Amygdala (tissue), 56 donors: ENCODE measurements at places on chromosomes 13 and 19.

GRCh38 chr13:31119966-31120700 lies 41.6 kb downstream of the HSPH1 start:
- DNase-seq, result no peak

DNA sequence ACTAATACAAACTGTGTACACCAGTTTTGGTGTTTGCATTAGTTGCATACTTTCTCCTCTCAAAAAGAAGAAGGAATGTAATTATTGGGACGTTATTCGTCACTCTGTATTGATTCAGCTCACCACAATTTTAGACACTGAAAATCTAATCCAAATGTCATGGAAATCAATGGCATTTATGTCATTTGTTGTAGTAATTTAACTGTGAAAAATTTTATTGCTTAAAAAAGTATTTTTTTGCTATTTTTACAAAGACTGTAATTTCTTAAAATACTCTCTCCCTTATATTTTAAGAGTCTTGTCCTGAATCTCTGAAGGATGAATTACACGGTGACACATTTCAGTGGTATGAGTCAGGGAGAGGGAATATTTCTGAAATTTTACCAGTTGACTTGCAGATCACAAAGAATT lies 2117.6 kb downstream of the PCDH9 start:
- DNase-seq, result no peak

DNA sequence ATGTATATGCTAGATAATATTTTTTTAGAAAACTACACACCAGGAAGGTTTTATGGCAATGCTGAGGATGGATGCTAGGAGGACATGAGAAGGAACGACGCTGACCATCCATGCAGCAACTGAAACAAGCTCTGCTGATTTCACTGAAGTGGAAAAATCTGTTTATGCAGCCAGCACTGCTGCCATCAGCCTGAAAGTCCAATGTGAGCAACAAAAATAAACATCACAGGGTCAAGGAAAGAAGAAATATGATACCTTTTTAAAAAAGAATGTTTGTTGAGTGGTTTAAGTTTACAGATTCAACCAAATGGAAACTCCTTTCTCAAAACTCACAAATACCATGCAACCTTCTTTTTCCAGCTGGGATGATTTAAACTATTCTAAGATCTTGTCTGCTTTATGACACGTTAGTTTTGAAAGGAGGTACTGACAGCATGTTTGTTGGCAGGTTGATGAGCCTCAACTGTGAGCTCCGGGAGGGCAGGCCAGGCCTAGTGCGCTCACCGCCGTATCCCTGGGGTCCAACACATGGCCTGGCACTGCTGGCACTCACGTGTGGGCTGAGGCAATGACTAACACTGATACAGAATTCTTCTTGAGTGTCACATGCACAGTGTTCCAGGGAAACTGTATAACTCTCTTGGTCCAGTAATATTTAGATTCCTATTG lies 46.8 kb downstream of the LATS2 start:
- DNase-seq, result no peak

- DNase-seq, result no peak
These were observed 330.8 kb downstream of the DLEU7 start for GRCh38 chr13:50512474-50513299.

DNA sequence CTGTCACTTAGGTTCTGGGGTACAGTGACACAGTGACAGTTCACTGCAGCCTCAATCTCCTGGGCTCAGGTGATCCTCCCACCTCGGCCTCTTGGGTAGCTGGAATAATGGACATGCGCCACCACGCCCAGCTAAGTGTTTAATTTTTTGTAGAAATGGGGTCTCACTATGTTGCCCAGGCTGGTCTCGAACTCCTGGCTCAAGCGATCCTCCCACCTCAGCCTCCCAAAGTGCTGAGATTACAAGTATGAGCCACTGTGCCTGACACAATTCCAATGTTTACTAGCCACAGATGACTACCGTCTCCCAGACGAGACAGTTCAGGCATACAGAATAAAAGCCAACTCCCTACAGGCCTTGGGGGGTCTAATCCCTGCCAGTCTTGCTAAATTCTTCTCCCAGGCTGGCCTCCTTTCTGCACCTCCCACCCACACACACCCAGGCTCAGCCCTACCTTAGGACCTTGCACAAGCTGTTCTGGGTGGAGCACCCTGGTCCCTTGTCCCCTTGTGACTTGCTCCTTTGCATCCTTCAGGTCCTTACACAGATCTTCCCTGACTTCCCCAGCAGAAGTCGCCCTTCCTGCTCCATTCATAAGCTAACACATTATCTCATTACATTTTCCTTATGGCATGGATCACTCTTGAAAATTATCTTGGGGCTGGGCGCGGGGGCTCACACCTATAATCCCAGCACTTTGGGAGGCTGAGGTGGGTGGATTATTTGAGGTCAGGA lies 106.4 kb downstream of the INSR start:
- no peak for DNase-seq

- DNase-seq, result no peak
These were observed 143.9 kb upstream of the TSC22D1 start for GRCh38 chr13:44719857-44720671.

- DNase-seq, result no peak
These were observed 57.5 kb downstream of the ZAR1L start for GRCh38 chr13:32257649-32258048.

DNA sequence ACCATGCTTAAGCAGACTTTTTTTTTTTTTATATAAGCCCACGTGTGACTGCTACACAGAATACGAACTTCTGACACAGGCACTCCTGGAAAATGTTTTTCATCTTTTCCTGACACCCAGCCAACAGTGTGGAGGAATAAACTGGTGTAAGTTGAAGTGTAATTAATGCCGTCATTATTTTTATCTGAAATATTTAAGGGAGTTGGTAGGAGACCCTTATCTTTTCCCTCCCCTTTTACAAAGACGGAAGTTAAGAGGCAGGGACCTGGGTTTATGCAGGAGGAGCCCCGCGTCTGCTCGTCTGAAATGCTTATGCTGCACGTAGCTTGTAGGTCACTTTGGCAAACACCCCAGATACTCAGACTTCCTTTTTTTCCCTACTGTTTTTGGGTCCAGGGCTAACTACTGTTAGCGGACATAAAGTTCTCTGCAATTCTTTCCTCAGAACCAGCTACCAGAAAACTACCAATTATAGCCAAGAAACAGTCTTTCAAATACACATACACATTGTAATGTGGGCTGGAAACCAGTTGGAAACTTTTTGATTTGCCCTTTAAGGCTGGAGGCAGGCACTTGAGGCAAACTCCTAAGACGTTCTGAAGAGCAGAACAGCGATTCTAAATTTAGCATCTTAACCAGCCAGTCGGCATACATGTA lies 50.8 kb downstream of the EFNB2 start:
- no peak for DNase-seq

- no peak for DNase-seq
These were observed 3.9 kb downstream of the PRRG2 start for GRCh38 chr19:49585023-49585422.

DNA sequence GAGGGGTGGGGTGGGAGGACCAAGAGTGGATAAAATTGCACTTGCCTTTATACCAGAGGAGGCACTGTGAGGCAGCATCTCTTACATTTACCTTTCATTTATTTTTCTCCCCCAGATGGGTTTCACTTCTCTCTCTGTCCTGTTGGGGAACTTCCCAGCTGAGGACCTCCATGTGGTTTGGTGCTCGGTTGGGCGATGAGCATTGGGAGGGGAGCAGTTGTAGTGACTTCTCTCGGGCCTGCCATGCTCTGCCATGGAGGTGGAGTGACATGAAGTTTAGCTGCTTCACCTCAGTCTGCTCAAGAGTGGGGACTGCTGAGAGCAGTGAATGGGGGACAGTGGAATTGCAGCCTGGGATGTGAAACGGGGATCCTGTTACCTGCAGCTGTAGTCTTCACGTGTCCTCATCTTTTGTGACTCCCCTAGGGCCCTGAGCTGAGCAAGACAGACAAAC lies 23.1 kb upstream of the CXCL17 start:
- DNase-seq, result no peak
